ENCODE measurements at places on chromosomes 3 and 15. TPM values are rescaled to one million over a fixed set of nuclear protein-coding genes. Genes with fewer than 3 reads are reported as not detected.

Gene IQCF5
- not detected for total RNA-seq

Gene TLNRD1
- total RNA-seq = 25.5 TPM

Gene CD86
- total RNA-seq = 0.49 TPM

Gene NRROS
- total RNA-seq = 3.9 TPM

Gene TUSC7
- not detected for total RNA-seq

Gene SRP14
- total RNA-seq = 450 TPM

Gene MESD
- 69.7 TPM for total RNA-seq

- H3K36me3 ChIP-seq = no peaks in the 10 kb centered on the region
- peak overlapping the region; percentile 3 for H3K27ac ChIP-seq
- H3K4me1 ChIP-seq = peaks cover 4% of the 10 kb centered on the region
- no peaks in the 10 kb centered on the region for H3K27me3 ChIP-seq
These were observed 63.0 kb upstream of the ACP3 start for GRCh38 chr3:132254076-132254755.

DNA sequence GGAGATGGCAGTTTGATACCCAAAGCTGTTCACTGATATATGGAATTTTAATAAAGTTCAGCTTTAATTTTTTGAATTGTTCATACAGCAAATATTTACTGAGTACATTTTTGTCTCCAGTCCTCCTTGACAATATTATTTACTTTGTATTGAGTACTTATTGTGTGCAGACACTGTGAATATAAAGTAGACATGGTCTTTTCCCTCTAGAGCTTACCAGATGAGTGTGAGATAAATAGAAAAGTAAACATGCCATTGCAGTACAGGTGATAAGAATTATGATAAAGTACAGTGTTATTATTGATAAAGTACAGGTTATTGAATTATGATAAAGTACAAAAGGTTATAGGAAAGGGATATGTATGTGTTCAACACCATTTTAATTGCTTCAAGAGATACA, 2.1 kb downstream of the UBA5 start:
- no peak overlapping the region for H3K27ac ChIP-seq
- H3K36me3 ChIP-seq = no peaks in the 10 kb centered on the region
- H3K27me3 ChIP-seq = no peaks in the 10 kb centered on the region
- H3K4me3 ChIP-seq = no peak overlapping the region
- peaks cover 27% of the 10 kb centered on the region for H3K4me1 ChIP-seq
- no peak for DNase-seq

DNA sequence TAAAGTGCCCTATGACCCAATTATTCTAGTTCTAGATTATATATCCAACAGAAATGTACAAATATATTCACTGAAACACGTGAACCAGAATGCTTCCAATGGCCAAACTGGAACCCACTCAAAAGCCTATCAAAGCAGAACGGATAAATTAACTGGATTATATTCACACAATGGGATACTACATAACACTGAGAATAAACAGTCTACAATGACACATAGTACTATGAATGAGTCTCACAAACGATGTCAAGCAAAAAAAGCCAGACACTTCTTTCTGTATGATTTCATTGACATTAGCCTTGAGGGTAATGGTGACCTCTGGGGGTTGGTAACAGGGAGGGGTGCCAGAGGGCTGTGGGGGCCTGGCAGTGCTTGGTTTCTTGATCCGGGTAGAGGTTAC, 50.9 kb upstream of the HACD2 start:
- H3K4me1 ChIP-seq = peaks cover 8% of the 10 kb centered on the region
- no peaks in the 10 kb centered on the region for H3K27me3 ChIP-seq
- H3K36me3 ChIP-seq = no peaks in the 10 kb centered on the region
- H3K27ac ChIP-seq = no peak overlapping the region

DNA sequence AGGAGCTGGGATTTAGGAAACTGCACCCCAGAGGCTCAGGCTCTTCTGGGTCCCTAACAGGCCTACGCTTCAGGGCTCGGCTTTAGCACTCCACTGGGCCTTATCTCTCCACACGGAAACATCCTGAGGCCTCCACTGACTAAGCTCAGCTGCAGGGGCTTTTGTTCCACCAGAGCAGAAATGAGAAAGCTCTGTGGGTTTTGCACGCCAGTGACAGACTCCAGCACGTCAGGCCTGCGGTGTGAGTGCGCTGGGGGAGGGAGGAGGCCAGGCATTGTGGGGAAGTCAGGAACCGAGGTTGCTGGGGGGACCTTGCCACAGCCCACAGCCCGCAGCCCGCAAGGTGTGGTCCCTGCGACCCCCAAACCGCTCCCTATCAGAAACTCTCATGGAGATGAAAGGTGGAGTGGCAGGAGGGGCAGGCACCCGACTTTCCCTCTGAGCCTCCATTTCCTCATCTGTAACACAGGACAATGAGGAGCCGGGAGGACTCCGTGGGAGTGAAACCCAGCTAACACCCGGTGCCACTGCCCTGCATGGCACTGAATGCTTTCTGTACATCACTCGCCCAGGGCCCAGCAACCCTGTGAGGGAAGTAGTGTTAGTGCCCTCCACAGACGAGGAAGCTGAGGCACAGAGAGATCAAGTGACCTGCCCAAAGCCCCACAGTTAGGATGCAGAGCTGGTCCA, 106.5 kb downstream of the TPRA1 start:
- no peak overlapping the region for H3K27ac ChIP-seq
- H3K27me3 ChIP-seq = no peaks in the 10 kb centered on the region
- no peak for DNase-seq
- no peaks in the 10 kb centered on the region for H3K36me3 ChIP-seq

GRCh38 chr3:153978006-153978405, 143.2 kb upstream of the ARHGEF26 start:
- H3K4me3 ChIP-seq = no peak overlapping the region
- H3K27ac ChIP-seq = no peak overlapping the region
- no peaks in the 10 kb centered on the region for H3K4me1 ChIP-seq

- DNase-seq = no peak
- no peaks in the 10 kb centered on the region for H3K4me1 ChIP-seq
- no peak overlapping the region for H3K4me3 ChIP-seq
These were observed 46.2 kb upstream of the CTDSPL2 start for GRCh38 chr15:44381236-44381635.

DNA sequence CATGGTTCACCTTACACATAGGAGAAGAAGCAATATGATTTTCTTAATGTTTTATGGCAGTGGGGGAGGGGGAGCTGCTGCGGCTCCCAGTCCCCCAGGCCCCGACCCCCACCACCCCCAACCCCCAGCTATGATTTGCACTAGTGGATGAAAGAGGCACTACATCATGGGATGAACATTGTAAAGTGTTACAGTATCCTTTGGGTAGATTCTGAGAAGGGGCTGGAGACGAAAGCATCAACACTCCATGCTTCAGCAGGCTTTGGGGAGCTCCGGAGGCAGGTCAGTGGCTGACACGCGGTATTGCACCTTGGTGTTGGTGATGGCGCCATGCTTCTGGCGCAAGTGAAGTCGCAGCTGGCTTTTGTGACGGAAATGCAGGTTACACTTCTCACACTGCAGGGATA, 19.9 kb upstream of the RTP2 start:
- H3K27ac ChIP-seq = no peak overlapping the region
- peaks cover 13% of the 10 kb centered on the region for H3K4me1 ChIP-seq
- no peak for DNase-seq
- no peaks in the 10 kb centered on the region for H3K27me3 ChIP-seq
- peaks cover 64% of the 10 kb centered on the region for H3K36me3 ChIP-seq
- no peak overlapping the region for H3K4me3 ChIP-seq

DNA sequence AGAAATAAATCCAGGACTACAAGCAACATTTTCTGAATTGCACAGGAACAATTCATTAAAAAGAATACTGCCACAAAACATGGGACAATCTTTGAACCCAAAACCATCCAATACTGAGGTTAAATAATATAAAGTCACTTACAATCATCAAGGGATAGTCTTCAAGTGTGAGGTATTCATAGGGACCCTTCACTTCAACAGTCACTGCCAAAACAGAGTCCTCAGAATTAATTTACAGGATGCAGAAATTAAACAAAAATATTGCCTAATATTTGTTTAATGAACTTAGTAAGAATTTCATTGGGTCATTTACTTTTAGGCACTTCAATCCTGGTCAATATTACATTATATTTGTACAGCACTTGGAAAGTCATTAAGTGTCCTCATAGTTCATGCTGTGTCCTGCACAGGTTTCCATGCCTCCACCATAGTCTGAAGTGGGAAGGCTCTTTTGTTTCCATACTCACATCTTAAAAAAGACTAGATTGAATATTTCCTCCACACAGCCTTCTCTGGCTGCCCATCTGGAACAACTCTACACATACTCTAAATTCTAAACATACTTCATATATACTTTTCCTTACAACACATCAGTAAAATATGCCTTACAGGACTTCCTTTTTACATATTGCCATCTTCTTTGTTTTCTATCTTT, 31.6 kb upstream of the VPS39 start:
- no peak overlapping the region for H3K27ac ChIP-seq
- no peak overlapping the region for H3K4me3 ChIP-seq
- H3K27me3 ChIP-seq = no peaks in the 10 kb centered on the region
- peaks cover 26% of the 10 kb centered on the region for H3K36me3 ChIP-seq
- DNase-seq = no peak

GRCh38 chr15:82040862-82041261, 5.0 kb downstream of the MEX3B start:
- H3K36me3 ChIP-seq = no peaks in the 10 kb centered on the region
- H3K4me3 ChIP-seq = no peak overlapping the region
- H3K4me1 ChIP-seq = peaks cover 11% of the 10 kb centered on the region

- H3K36me3 ChIP-seq = no peaks in the 10 kb centered on the region
- H3K27me3 ChIP-seq = no peaks in the 10 kb centered on the region
- H3K4me1 ChIP-seq = no peaks in the 10 kb centered on the region
- DNase-seq = no peak
These were observed 12.8 kb upstream of the MTMR10 start for GRCh38 chr15:31004220-31004733.

DNA sequence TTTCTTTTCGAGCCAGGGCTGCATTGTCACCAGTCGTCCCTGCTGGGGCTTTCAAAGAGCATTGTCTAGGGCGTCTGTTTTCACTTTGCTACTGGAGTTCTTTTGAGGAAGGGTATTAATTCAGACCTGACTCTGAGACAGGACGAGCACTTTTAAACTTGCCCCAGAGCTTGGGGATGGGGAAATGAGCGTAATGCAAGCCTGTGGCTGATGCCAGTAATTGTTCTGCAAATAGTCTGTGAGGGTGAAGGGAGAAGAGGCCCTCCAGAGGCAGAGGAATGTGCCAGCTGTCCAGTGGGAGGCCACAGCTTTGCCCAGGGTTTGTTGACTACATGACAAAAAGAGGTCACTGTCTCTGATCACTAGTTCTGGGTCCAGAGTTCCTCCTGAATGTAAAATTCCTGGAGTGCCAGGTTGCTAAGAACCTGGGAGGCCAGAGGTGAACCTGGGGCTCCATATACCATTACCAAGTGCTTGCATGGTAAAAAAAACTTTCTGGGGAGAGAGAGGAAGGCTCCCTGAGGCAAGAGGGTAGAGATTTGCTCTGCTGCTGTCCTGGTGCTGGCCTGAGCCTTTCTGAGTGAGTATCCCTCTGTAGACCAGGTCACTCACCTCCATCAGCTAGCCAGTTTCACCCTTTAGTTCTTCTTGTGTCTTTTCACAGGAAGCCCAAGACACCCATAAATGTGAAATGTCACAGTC, 14.8 kb downstream of the EEFSEC start:
- H3K27me3 ChIP-seq = no peaks in the 10 kb centered on the region
- H3K4me3 ChIP-seq = no peak overlapping the region
- no peak overlapping the region for H3K27ac ChIP-seq
- peaks cover 8% of the 10 kb centered on the region for H3K4me1 ChIP-seq
- H3K36me3 ChIP-seq = no peaks in the 10 kb centered on the region

- H3K36me3 ChIP-seq = no peaks in the 10 kb centered on the region
- H3K4me3 ChIP-seq = no peak overlapping the region
- H3K27ac ChIP-seq = no peak overlapping the region
- H3K4me1 ChIP-seq = peaks cover 3% of the 10 kb centered on the region
- no peaks in the 10 kb centered on the region for H3K27me3 ChIP-seq
- DNase-seq = no peak
These were observed 5.9 kb downstream of the EHD4 start for GRCh38 chr15:41966414-41966812.

DNA sequence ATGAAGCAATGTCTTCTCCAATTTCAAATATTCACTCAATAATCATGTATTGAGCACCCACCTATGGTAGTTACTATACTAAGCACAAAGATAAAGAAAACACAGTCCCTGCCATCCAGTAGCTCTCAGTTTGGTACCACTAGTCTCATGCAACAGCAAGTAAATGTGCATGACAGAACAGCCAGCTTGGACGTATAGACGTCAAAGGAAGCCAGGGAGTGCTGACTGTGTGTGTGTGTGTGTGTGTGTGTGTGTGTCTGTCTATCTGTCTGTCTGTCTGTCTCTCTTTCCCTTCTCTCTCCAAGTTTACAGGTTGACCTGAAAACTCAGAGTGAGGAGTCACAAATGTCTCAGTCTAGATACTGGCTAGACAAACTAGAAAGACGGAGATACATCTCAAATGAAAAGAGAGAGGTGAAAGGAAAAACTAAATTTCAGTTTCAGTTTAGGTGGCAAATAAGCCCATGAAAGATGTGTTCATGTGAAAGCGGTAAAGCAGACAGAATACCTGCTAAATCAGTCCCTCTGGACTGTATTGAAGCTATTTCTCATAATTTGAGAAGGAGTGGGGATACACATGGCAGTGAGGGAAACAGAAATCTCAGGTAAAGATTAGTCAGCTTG, 141.1 kb upstream of the PTPRG start:
- H3K36me3 ChIP-seq = no peaks in the 10 kb centered on the region
- H3K27me3 ChIP-seq = no peaks in the 10 kb centered on the region
- no peak overlapping the region for H3K27ac ChIP-seq

DNA sequence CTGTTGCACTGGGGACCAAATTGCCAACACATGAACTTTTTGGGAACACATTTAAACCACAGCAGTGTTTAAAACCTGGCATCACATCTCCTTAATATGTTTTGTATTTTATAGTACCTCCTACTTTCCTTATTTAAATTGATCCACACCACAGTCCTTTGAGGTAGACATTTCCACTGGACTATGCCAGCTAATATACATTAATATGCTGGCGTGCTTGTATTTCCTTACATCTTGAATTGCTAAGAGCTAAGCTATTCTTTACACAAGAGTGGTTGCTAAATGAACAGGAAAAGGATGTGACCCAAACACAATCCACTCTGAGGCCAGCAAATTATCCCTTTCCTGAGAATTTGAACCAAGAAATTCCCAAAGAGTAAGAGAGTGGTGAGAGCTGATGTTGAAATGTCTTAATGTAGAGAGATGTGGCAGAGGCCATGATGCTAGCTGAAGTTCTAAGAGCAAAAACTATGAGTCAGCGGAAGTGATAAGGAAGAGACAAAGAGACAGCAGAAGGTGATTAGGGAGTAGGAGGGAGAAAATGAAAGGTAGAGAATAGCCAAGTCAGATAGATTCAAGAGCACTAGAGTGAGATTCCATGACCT, 131.2 kb downstream of the CD47 start:
- H3K27me3 ChIP-seq = no peaks in the 10 kb centered on the region
- H3K4me3 ChIP-seq = no peak overlapping the region
- no peaks in the 10 kb centered on the region for H3K4me1 ChIP-seq
- no peaks in the 10 kb centered on the region for H3K36me3 ChIP-seq

DNA sequence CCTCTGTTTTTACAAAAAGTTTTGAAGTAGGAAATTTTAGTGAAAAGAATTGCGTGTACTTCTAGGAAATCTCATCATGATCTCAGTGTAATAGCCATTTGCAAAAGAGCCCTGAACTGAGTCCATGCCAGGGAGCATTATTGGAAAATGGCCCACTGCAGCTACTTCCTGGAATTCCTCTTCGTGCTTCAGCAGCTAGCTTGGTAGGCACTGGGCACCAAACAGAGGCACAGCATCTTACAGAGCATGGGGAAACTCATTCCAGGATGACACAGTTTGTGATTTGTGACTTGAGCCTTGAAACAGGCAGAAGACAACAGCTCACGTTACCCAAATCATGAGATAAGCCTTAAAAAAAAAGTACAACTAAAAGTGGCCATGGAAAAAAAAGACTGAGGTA, 179.1 kb downstream of the WDR72 start:
- peak; percentile 80 for DNase-seq
- H3K36me3 ChIP-seq = no peaks in the 10 kb centered on the region
- no peak overlapping the region for H3K4me3 ChIP-seq
